Stimulated activated CD8-positive, alpha-beta memory T cell treated with anti-CD3 and anti-CD28 coated beads, Interleukin-4, amount 100 ng/mL, for 4 hours (primary cell): ENCODE measurements at places on chromosomes 4 and X.

GRCh38 chrX:7068939-7069367, 78.6 kb upstream of the STS start:
- no peak for DNase-seq

- no peak for DNase-seq
Observed at GRCh38 chr4:151688003-151688784, 72.6 kb downstream of the GATB start.

DNA sequence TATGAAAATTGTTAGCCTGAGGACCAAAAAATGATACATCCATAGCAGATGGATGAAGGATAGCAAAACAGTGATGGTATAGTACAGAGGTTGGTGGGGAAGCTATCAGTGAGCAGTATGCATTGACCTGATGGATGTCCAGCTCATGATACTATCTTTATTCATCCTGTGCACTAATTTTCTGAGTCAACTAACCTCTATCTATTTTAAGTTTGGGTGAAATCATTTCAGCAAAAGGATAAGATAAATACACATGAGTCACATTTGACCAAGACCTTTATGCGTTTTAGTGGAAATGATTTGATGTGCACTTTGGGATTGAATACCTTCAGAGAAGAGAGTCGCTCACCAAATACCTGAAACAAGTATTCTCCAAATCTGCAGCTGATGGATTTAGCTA, 351.0 kb upstream of the NR3C2 start:
- DNase-seq, result no peak

- no peak for DNase-seq
Observed at GRCh38 chr4:95360906-95361695, 187.7 kb downstream of the UNC5C start.

- no peak for DNase-seq
Observed at GRCh38 chrX:45422216-45422925, 221.7 kb upstream of the DIPK2B start.

DNA sequence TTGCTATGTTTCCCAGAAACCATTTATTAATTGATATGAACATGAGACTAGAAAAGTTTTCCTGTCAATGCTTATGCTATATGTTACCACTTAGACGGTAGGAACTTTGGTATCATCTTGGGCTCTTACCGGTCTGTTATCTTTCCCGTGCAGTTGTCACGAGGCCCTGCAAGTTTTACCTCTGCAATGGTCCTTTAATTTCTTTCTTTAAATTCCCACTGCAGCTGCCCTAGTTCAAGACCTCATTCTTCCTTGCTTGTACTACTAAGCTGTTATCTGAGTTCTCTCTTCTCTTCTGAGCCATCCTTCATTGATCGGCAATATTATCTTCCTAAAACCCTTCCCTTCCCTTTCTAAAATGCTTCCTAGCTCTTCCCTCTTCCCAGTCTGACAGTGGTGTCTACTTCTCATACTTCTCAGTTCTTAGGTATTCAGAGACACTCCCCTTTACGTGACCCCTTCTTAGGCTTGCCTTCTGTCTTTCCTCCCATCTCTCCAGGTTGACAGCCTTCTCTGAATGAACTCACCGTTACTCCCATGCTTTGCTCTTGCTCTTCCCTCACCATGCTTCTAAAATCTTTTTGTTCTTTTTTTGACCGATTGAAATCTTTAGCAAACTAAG, 27.5 kb downstream of the MAGEA1 start:
- no peak for DNase-seq

GRCh38 chr4:72777436-72777835, 208.4 kb upstream of the ADAMTS3 start:
- no peak for DNase-seq

DNA sequence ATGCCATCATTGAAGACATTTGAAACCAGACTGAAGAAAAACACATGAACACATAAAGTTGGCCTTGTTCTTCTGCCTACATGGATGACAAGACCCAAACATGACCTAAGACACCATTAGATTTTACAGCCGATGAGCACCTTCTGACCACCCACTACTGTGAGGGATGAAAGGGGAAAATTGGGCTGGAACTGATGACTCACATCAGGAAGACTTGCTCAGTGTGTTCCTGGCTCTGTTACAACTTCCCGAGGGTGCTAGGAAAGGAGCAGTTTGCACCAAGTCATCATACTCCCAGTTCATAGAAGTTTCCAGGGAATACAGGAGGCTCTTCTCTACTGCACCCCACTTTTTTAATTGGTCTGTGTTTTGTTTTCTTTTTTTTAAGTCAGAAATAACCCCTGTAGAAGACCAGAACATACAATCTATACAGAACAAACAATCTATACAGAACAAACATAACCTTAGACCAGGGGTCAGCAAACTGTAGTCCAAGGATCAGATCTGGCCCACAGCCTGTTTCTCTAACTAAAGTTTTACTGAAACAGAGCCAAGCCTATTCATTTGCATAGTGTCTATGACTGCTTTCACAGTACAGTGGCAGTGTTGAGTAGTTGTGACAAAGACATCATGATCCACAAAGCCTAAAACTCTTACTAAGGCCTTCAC, 25.3 kb downstream of the BTC start:
- DNase-seq, result no peak

- no peak for DNase-seq
Observed at GRCh38 chr4:184310171-184310567, 92.5 kb upstream of the ENPP6 start.

- no peak for DNase-seq
Observed at GRCh38 chr4:94452476-94453371, 982 bp downstream of the PDLIM5 start.

DNA sequence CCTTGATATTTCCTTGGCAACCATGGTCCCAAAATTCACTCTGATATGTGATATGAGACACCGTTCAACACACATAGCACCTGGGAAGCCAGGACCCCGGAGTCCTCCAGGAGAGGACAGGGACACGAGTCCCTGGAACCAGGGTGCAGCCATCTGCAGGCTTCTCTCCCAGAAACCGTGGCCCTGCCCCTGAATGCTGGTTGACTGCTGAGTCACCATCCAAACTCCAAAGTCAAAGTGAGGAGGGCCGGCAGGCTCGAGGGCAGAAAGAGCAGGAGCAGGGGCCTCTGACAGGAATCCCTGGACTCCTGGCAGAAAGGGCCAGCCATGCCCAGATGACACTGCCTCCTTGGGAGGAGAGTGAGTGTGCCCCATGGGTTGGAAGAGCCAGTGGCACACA, 6.9 kb upstream of the PNMA6A start:
- no peak for DNase-seq

- no peak for DNase-seq
Observed at GRCh38 chr4:11495291-11495690, 66.6 kb upstream of the HS3ST1 start.

DNA sequence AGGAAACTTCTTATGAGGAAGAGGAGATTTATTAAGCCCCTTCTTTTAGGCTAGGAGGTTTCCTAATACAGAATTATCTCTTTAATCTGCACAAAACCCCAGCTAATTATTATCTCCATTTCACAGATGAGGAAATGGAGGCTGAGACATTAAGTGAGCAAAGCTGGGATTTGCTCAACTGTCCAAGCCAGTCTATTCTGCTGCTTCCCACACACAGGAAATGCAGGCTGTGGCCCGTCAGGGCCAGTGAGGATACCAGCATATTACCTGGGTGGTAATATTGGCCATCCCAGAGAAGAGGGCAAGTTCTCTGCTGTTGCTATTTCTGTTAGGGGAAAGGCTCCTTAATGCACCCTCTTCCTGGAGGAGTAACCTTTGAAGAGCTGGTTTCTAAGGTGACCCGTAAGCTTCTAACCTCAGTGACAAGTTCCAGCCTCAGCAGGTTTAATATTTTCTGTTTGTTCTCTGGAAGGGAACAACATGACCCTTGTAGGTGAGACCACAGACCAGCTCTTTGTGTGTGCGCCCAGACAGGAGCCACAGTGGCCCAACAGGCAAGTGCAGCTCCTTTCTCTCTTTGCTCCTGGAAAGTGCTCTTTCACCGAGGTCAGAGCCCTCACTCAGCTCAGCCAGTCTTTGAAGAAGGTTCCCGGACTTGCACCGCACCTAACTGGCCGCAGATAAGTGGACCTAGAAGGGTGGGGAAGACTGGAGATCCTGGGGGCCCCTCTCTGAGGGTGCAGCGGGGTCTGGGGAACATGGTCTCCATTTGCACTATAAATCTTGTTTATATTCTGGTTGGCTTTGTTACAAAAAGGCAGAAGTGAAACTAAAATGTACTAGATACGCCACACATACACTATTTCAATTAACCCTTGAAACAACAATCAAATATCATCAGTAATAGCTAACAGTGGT, 35.5 kb downstream of the TBC1D9 start:
- DNase-seq, result no peak

DNA sequence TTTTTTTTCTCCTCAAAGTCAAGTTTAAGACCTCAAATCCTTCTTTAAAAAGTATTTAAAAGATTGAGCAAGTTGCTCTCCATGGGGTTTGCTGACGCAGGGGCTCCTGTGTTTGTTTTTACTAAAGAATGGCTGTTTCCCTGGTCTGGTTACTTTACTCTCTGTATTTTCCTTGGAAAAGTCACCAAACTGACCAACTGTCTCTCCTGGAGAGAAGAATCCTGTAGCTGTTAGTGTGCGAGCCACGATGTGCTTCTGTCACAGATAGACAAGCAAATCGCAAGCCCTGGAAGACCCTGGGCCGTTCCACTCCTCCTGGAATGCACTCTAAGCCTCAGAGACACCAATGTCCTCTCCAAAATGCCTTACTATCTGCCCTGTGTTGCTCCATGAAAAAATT, 212.1 kb downstream of the CHIC2 start:
- DNase-seq, result no peak

DNA sequence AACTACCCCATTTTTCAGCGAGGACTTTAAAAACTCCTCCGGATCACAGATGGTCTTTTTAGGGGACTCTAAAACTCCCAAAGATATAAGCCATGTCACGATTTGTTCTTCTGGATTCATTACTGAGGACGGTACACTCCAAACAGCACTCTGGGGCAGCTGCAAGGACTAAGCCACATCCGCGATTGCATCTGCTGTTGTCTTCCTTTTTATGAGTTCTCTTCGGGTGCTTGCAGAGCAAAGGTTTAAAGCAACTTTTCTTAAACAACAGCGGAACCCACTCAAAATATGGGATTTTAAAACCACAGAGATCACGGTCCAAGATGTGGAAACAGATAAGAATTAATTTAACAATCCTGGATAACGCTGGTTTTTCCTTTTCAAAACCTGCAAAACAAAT, at the start of gene ARHGEF6:
Gene ARHGEF6 (minus strand): TSS at position 170 of the 400 bp plus-strand sequence. CDS start 50 bp downstream, at position 120.
- no peak for DNase-seq

DNA sequence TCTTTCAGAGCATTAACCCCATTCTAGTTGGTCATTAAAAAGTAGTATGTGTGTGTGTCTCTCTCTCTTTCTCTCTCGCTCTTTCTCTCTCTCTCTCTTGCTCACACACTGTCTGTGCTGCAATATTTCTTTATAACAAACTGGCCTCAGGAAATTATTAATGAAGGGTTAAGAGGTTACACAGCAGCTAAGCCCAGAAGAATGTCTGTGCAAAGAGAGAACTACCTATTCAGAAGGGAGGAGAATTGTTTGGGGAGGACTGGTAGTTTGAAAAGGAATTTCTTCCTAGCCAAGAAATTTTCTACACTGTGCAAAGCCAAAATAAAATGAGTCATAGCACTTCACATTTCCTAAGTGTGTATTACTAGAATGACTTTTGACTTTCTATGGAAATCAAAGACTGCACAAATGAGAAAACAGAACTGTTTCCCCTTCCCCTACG, 22.2 kb downstream of the PDGFC start:
- DNase-seq, result no peak

DNA sequence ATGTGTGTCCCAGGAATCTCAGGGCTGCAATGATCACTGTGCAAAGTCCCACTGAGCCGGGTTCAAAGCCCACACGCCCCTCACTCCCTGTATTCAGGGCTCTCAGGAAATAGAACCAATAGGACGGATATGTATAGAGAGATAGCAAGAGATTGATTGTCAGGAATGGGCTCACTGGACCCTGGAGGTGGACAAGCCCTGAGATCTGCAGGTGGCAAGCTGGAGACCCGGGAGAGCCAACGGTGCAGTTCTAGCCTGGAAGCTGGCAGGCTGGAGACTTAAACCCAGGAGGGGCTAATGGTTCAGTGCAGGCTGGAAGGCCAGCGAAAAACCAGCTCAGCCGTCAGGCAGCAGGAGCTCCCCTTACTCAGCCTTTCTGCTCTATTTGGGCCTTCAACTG, 52.8 kb upstream of the ADRA2C start:
- no peak for DNase-seq

- no peak for DNase-seq
Observed at GRCh38 chrX:111336141-111336540, 65.9 kb upstream of the CAPN6 start.

DNA sequence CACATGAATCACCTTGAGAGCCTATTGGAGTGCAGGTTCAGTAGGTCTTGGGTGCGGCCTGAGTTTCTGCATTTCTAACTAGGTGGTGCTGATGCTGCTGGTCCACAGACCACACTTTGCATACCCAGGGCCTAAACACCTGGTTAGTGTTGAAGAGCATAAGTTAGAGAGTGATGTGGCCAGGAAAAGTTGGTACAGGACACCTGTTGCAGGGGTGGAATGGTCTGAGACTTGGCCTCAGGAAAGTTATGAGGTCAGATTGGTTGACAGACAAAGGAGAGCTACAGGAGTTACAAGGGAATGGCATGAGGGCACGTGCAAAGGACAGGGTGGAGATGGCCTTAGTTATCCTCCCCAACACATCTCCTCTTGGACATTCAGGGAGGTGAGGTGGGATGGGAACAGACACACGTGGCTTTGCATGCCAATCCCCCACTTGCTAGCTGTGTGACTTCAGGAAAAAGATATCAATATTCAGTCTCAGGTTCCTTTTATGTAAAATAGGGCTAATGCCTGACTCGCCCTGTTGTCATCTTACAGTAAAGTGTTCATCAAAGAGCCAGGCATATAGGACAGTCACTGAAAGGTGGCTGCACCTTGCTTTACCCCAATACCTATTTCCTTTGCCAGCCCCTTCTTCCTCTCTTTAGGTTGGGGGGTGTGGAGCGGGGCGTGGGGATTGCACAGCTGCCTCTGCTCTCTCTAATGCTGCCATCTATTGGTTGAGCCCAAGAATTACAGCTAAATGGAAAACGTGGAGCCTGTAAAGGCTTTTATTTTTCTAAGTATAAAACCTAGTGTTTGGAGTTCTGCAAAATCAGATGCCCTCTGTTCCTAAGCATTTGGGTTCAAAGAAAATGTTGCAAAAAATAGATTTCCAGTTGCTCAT, 47.5 kb downstream of the ATG4A start:
- no peak for DNase-seq

DNA sequence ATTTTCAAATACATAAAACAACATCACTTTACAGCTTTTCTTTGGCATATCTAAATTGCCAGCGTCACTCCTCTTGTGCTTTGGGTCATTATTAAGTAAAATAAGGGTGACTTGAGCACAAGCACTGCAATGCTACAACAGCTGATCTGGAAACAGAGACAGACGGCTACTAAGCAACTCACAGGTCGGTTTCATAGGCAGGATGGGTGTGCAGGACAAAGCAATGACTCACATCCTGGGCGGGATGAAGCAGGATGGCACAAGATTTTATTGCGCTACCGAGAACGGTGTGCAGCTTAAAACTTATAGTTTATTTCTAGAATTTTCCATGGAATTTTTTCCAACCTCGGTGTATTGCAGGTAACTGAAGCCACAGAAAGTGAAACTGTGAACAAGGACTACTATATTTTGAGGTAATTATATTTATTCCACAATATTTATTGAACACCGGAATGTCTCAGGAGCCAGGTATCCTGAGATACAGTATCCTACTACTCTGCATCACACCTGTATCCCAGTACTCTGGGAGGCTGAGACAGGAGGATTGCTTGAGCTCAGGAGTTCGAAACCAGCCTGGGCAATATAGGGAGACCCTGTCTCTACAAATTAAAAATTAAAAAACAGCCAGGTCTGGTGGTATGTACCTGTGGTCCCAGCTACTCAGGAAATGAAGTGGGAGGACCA, 215.5 kb downstream of the APBB2 start:
- DNase-seq, result no peak
